Stimulated activated CD4-positive, alpha-beta T cell treated with anti-CD3 and anti-CD28 coated beads, Interleukin-1b, Interleukin-23, amount 100 ng/mL, for 1 hour (primary cell): ENCODE measurements at places on chromosomes 5 and 9.

DNA sequence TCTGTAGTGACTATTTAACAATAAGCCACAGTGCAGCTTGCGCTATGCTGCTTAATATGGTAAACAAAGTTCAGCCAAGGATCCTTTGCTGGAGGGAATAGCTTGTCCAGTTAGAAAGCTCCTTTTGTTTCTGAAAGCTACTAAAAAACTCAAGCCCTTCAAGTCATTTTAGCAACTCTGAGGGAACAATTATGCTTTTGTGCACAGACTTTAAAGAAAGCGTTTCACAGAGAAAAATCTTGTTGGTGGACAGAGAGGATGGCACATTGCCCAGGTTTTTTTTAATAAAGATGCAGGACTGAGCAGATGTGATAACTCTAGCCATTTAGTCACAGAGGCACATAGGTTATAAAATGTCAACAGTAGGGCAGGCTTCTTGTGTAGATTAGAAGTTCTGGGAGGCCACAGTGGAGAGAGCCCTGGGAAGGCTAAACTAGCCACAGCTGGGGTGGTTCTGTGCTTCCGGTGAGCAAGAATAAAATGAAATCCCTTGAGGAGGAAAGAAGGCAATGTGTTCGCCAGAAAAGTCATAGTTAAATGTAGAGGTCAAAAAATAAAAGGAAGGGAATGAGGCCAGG is 63.4 kb downstream of the ALDH7A1 start:
- DNase-seq: no peak

- no peak for DNase-seq
These were observed 77.5 kb upstream of the RARS1 start for GRCh38 chr5:168408561-168409305.

DNA sequence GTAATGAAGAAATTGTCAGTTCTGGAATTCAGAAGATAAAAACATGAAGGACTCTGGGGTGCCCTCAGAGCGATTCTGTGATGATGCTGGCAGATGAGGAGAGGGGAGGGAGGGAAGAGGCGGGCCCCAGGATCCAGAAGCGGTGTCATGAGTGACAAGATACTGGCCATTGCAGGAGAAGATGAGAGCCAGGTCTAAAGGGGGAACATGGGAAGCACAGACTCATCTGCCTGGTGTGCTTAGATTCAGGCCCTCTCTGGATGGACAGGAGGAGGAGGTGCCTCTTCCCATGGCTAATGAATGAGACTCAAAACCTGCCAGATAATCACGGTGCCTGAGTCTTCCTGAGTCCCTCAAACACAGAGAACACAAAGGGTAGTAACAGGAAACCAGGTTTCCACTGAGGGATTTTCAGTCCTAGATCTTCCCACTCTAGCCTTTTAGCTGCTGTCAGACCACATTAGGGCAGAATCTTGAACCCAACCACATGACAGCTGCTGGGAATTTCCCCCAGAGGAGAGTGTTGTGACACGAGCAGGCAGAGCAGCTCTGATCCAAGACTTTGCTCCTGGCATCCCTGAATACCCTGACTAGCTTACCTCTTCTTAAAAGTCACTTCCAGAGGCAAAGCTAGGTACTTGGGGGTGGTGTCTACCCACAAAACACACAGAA is 28.2 kb upstream of the HSPA9 start:
- no peak for DNase-seq

GRCh38 chr5:144329681-144330080 is 159.0 kb downstream of the KCTD16 start:
- DNase-seq: no peak

- no peak for DNase-seq
These were observed 379.9 kb upstream of the DMAC1 start for GRCh38 chr9:8179381-8180053.

GRCh38 chr5:59897075-59897474 is 3.5 kb upstream of the PDE4D start:
- no peak for DNase-seq

GRCh38 chr5:126126574-126126973 is 296.6 kb upstream of the GRAMD2B start:
- no peak for DNase-seq

DNA sequence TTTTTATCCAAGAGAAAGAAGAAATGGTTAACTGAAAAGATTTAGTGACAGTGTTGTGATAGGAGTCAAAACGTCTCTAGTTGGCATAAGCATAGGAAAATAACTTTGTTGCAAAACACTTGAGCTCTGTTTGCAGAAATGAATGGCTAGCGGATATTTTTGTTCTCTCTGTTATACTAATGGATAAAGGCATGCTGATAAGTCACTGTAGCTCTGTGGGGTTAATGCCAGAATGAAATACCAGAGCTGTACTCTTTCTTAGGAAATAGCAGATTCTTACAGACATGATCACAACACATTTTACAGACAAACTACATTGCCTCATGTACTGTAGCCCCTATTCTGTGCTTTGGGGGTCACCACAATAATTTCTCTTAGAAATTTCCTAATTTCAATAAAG is 202.8 kb downstream of the DMRTA1 start:
- no peak for DNase-seq

DNA sequence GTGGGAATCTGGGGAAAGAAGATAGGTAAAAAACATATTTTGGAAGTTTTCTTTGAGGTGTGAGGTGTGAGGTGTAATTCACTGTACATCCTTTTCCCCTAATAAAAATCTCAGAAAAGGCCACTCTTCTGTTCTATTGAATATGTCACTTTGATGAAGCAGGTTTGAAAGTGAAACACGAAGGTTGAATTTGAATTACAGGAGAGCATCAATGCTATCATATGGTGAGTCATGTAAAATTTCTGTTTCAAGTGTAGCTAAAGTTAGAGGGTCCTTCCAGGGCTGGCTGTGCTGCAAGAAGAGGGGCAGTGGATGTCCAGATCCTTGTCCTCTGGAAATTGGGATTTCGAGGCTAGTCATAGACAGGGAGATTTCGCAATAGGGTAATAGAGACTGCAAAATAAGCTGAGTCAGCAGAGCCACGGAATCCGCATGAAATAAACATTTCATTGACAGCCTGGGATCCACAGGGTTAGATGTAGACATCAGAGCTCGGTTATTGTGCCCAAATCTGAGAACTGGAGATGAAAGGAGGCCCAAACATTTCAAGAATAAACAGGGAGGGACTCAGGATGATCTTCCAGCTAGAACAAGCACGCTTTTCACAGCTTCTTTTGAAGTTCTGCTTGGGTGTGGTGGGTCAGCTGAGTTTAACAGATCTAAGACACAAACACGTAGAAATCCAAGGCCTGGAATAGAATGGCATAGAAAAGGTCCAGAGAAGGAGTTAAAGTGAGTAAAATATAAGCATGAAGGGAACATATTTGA is 194.4 kb upstream of the CDKN2B start:
- no peak for DNase-seq

GRCh38 chr9:127549751-127550150 is 62.3 kb upstream of the STXBP1 start:
- no peak for DNase-seq

DNA sequence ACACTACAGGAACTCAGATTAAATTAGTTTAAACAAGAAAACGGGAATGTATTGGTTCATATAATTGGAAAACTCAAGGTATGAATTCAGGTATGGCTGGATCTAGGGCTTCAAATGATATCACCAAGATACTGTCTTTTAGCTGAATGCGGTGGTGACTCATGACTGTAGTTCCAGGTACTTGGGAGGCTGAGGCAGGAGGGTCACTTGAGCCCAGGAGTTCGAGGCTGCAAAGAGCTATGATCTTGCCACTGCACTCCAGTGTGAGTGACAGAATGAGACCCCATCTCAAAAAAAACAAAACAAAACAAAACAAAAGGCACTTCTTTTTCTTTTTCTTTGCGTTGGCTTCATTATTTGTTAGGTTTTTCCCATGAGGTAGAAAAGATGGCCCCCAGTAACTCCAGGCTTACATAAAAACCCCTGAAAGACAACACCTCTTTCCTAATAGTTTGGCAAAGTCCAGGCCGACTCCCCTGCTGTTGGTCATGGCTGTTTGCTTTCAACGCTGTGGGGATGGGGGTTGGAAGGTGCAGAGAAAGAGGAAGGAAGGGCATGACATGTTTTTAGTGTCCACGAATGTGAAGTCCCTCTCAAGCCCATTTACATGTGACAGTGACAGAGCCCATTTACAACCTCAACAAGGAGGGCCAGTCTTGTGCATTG is 39.8 kb upstream of the CRB2 start:
- no peak for DNase-seq

DNA sequence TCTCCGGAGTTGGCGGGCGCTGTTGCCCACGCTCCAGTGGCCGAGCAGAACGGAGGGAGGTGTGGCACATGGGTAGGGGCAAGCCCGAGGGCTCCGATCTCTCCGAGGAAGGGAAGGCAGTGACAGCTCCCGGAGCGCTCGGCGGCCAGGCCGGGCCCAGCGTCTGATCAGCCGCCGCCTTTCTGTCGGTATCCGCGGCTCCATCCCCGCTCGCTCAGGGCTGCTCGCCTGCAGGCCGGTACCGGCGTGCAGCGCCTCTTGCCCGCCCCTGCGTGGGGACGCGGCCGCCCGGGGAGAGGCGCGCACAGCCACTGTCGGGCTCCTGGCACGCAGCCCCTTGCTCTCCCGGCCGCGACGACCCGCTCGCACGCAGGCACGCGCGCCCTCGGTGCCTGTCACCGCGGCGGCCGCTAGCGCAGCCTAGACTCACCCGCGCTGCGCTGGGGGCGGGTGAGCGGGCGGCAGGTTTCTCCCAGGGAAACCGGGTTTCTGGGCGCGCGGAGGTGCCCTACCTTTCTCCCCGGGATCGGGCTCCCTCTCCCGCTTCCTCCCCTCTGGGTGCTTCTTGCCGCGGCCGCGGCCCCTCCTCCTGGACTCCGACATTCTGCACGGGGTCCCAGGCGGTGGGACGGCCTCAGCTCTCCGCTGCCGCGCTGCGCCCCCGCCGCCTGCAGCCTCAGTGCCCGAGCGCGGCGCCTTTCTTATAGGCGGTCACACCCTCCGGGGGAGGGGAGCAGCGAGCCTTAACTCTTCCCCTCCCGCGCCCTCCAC is 108.4 kb downstream of the PSD2 start:
- DNase-seq: no peak

DNA sequence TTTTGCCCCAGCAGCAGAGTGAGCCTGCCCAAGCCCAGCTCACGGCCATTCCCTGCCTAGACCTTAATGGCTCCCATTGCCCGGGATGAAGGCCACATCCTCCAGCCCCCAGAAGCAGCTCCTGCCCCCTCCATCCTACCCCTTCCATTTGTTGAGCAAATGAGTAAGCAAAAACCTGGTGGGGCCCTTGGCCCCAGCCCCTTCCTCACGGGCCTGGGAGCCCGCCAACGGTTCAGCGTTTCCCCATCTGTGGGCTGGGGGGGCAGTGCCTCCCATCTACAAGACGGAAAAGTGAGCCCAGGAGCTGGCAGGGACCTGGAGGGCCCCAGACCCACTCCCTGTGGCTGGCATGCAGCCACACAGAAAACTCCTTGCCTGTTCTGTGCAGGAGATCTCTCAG is 4.4 kb downstream of the CCDC187 start:
- DNase-seq: no peak

GRCh38 chr9:99006511-99006910 is 62.8 kb downstream of the COL15A1 start:
- DNase-seq: no peak

GRCh38 chr9:75490326-75490725 is 400.1 kb upstream of the PCSK5 start:
- DNase-seq: no peak

DNA sequence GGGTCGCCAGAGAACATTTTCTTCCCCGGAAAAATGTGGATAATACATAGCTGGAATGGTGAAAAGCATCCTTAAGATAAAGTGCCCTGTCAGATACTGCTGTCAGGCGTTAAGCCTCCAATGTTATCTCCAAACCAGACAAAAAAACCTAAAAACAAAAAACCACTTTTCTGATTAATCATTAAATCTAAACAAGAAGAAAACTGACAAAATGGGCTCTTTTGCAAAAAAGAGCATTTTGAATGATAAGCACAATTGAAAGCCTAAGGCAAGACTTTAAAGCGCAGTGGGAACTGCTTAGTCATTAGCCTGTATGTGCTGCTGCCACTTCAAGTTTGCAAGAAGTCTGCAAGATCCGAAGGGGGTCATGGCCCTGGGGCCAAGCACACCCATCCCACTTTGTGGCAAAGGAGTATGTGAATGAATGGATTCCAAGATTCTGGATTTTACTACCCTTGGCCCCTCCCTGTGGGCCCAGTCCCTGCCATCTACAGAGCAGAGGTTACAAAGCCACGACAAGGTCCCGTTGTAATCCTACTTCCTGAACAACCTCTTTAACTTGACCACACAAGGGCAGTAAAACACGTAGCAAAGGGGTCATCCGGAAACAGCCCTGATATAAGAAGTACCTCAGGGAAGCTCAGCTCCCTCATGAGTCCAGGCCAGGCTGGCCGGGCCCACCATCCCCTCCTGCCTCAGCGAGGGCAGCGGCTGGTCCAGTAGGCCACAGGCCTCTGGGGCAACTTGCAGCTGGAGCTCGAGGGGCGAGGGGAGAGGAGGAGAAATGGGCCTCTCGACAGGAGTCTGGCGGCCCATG is 29.7 kb downstream of the SHB start:
- DNase-seq: no peak

DNA sequence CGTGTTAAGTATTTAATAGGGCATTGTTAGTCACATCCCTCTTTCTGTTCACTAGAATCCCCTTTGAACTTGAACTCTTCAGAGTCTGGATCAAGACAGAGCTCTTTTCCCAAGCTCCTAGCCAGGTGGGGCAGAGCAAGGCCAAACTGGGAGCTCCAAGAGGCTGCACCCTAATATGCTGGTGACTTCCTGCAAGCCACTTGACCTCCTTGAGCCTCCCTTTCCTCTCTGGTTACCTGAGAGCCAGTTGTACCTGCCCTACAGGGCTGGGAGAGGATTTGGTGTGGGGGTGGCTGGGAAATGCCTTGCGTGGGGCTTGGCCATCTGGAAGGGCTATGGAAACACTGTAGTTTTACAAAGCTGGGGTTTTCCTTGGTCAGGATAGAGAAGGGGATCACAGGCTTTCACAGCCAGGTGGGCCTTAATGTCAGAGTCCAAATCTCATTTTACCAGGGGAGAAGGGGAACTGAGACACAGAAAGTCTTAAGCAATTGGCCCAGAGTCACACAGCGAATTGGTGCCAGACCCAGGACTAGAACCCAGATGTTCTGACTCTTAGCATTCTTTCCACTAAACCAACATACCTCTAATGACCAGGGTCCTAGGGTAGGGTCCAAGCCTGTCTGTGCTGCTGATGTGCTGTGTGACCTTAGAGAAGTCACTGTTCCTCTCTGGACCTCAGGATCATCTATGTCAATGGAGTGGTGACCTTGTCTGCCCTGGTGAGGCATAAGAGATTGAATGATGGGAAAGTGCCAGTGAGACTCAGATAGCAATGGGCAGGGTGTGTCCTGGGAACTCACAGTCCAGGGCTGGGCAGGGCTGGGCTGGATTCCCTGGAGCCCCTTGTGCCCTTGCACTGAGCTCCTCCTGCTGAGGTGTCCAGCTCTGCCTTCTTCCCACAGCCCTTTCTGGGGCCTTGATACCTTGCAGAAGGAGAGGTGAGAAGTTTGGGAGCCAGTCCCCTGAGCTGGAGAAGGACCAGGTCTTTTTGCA is 35.8 kb downstream of the GSN start:
- DNase-seq: no peak

GRCh38 chr9:80522465-80522864 is 950.7 kb downstream of the TLE4 start:
- DNase-seq: no peak

GRCh38 chr5:139882316-139882715 is 86.7 kb downstream of the PSD2 start:
- DNase-seq: no peak

- no peak for DNase-seq
These were observed 3.5 kb upstream of the CNTFR start for GRCh38 chr9:34592895-34593601.
